ENCODE measurements at places on chromosomes 2 and 18. TPM values are rescaled to one million over a fixed set of nuclear protein-coding genes. Genes with fewer than 3 reads are reported as not detected.

Gene MC2R
- not detected for total RNA-seq

Gene SLC4A5
- 1.2 TPM for total RNA-seq

Gene CYP27A1
- 42.8 TPM for total RNA-seq

Gene HJURP
- total RNA-seq: 13.0 TPM

Gene NFE2L2
- total RNA-seq: 178 TPM

Gene SLC5A7
- not detected for total RNA-seq

Gene ANKRD62
- total RNA-seq: not detected

Gene TTC31
- 16.0 TPM for total RNA-seq

Gene C1GALT1C1L
- total RNA-seq: 2.5 TPM

Gene UGT1A10
- total RNA-seq: not detected

- DNase-seq: peak; percentile 50
Observed at GRCh38 chr18:24567199-24567598, 106.8 kb downstream of the HRH4 start.

DNA sequence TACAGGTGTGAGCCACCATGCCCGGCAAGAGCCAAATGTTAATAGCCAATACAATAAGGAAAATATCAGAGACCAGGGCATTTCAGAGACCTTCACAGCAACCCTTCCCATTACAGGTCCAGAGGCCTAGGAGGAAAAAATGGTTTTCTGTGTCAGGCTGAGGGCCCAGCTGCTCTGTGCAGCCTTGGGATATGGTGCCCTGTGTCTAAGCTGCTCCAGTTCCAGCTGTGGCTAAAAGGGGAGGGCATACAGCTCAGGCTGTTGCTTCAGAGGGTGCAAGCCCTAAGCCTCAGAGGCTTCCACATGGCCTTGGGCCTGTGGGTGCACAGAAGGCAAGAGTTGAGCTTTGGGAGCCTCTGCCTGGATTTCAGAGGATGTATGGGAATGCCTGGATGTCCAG lies 20.1 kb upstream of the CCDC195 start:
- DNase-seq: no peak

DNA sequence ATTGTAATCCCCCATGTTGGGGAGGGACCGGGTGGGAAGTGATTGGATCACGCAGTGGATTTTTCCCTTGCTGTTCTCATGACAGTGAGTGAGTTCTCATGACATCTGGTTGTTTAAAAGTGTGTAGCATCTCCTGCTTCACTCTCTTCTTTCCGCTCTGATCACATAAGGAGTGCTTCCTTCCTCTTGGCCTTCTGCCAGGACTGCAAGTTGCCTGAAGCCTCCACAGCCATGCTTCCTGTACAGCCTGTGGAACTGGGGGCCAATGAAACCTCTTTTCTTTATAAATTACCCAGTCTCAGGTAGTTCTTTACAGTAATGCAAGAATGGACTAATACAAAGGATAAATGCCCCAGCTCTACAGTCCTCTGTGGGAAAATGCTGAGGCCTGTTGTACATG lies 437.5 kb upstream of the NXPH2 start:
- DNase-seq: peak; percentile 25

GRCh38 chr18:67261931-67262552 lies 254.5 kb downstream of the DSEL start:
- DNase-seq: no peak

- DNase-seq: no peak
Observed at GRCh38 chr2:190407662-190408537, at the start of gene MFSD6. MFSD6 (plus strand) TSS chr2:190408355; CDS start chr2:190436030, 27,675 bp downstream.

GRCh38 chr2:43469713-43470112 lies 126.1 kb downstream of the THADA start:
- DNase-seq: no peak

- DNase-seq: no peak
Observed at GRCh38 chr2:128551435-128551834, 232.8 kb upstream of the HS6ST1 start.

- DNase-seq: no peak
Observed at GRCh38 chr18:5180254-5180653, 16.8 kb downstream of the AKAIN1 start.

- no peak for DNase-seq
Observed at GRCh38 chr2:103423100-103423499, 661.3 kb downstream of the TMEM182 start.

DNA sequence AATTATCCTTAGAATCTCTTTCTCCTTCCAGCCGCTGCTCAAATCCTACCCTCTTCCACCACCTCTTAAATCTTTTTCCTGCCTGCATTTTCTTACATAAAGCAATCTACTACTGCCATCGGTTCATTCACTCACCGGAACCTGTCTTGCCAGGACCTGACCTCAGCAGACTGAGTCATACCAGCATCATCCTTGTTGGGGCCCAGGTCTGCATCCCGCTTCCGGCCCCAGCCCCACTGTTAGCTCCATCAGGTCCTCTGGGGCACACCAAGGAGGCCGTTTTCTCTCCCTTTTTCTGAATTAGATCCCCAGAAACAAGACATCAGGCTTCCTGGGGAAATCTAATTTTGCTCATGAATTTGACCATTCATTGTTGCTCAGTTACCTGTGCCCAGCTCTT lies 42.7 kb upstream of the TGFA start:
- peak; percentile 90 for DNase-seq

- no peak for DNase-seq
Observed at GRCh38 chr2:44713170-44713569, 228.3 kb upstream of the SIX3 start.

- DNase-seq: peak; percentile 92
Observed at GRCh38 chr2:65377556-65378192, 54.7 kb downstream of the SPRED2 start.

DNA sequence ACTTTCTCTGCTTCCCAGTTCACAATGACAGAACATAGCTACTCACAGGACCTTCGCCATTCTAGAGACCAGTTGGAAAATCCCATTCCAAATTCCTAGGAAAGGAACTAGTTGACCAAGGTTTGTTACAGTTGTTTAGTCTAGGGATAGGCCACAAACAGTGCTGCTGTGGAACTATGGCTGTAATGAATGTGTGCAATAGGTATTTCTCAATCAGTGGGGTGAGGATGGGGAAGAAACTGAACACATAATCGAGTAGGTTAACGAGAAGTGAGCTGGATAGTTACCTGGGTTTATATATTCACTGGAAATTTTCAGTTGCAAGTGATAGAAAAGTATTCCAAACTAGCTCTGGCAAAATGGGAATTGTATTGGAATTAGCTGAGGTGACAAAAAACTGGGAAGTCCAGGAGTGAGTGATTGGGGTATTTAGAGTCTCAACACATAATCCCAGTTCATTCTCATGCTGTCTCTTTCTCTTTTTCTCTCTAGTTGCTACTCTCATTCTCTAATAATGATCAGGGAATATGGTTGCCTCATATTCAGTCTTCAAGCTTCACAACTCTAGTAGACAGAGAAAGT lies 18.2 kb upstream of the HMSD start:
- DNase-seq: no peak

DNA sequence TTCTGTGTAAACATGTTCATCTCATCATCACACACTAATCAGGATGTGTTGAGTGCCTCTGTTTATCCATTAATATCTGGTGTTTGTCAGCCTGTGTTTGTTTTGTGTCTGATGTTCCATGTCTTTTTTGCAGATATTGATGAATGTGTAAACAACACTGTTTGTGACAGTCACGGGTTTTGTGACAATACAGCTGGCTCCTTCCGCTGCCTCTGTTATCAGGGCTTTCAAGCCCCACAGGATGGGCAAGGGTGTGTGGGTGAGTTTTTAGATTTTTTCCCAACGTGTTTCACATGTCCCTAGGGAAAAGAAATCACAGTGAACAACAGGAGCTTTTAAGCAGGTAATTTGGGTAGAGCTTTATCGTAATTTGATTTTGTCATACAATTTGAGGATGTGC lies 133.7 kb upstream of the RASGRP3 start:
- DNase-seq: no peak

- DNase-seq: peak; percentile 53
Observed at GRCh38 chr2:234979204-234980167, 27.7 kb downstream of the SH3BP4 start.

GRCh38 chr2:237717366-237718276 lies 81.0 kb upstream of the RBM44 start:
- no peak for DNase-seq

DNA sequence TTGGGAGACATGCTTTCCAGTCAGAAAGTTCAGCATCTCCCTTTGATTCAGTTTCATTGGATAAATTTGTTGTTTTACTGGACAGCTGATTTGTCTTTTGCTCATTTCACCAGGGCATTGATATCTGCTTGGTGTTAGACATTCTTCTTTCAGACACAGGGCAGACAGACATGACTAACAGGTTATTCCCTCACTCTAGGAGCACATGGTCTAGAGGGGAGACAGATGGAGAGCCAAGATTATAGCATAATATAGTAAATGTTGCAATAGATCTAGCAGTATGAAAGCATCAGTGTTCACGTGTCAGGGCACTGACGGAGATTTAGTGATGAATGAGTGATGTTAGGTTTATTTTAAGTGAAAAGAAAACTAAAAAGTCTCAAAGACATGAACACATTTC lies 187.0 kb upstream of the CYRIA start:
- DNase-seq: no peak

DNA sequence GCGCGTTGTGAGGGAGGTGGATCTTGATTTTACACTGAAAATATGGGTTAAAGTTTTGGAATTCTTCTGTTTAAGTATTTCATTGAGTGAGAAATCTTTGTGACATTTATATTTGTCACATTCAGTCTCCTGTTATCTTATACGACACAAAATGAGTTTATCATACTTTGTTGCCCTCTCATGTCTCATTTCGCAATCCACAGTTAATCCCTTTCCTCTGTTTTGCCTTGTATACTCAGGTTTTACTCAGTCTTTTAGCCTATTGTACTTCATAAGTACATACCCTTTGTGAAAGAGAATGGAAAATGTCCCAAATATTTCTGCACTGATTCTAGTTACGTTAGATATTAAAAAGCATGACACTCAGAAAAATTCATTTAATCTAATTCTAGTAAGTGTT lies 142.7 kb downstream of the ATP9B start:
- peak; percentile 7 for DNase-seq

DNA sequence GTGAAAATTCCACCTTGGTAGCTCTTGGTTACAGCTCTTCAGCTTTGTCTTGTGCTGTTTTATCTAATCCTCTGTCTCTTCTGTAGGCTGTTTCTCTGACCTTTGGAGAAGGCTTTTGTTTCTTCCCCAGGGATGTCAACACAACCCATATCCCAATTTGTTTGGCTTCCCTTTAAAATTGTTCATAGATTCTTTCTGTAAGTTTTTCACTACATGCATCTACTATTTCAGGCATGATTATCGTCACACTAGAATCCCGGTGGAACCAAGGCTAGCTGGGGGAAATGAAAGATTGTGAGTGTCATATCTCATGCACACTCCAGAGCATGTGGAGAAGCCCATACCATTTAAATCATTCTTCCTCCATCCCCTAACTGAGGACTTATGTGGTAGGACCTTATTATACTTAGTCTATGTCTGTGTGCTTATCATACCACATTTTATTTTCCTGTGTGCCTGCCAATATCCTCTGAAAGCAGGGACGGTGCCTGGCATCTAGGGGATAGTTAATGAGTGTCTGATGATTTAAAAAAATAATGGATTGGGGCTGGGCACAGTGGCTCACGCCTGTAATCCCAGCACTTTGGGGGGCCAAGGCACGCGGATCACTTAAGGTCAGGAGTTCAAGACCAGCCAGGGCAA lies 59.9 kb downstream of the CRIM1 start:
- DNase-seq: no peak

- DNase-seq: peak; percentile 98
Observed at GRCh38 chr2:235394278-235394828, 99.5 kb upstream of the AGAP1 start.

DNA sequence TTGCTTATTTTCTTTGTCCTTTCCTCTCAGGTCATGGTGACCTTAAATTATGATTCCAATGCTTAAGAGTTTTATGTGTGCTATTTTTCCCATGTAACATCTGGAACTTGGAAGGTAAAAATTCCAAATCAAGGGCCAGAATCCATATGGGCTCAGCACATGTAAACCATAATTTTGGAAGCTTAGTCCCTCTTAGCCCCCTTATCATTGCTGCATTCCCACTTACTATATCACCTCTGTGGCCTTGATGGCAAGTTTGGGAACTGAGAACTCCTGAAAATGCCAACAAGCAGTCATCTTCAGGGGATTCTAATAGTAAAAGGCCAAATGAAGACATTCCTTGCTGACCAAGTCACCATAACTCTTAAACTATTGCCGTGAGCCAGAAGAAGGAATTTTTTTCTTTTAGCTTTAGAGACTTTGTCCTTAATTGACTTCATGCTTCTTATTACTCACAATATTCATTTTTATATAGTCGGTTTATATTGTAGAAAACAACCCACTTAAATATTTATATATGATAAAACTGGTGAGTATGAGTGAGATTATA lies 251.4 kb downstream of the SLC8A1 start:
- no peak for DNase-seq

All from renal cortical epithelial cell (primary cell).